ENCODE measurements at places on chromosomes 16 and 17. TPM values are rescaled to one million over a fixed set of nuclear protein-coding genes. Genes with fewer than 3 reads are reported as not detected.

The CA5A gene
- not detected for total RNA-seq

The DRC3 gene
- 2.2 TPM for total RNA-seq

The TRIM65 gene
- total RNA-seq: 48.9 TPM

The RNF157 gene
- total RNA-seq: 7.3 TPM

The WWP2 gene
- total RNA-seq: 15.8 TPM

The RCVRN gene
- not detected for total RNA-seq

The ALOX15 gene
- total RNA-seq: 0.81 TPM

The HASPIN gene
- total RNA-seq: 12.7 TPM

The ITGAE gene
- 29.7 TPM for total RNA-seq

The ZACN gene
- not detected for total RNA-seq

The KRTAP4-4 gene
- total RNA-seq: not detected

The KREMEN2 gene
- total RNA-seq: 3.6 TPM

The ACSM3 gene
- total RNA-seq: 4.0 TPM

The JUP gene
- total RNA-seq: 132 TPM

The ZNF469 gene
- 5.8 TPM for total RNA-seq

The PSME3 gene
- total RNA-seq: 123 TPM

The HSD3B7 gene
- total RNA-seq: 16.3 TPM

The KRT33B gene
- not detected for total RNA-seq

The VAT1L gene
- total RNA-seq: 0.29 TPM

The SRL gene
- total RNA-seq: not detected

The SOX8 gene
- 0.47 TPM for total RNA-seq

The FLCN gene
- total RNA-seq: 30.8 TPM

The LDAF1 gene
- 3.6 TPM for total RNA-seq

The ABCA6 gene
- not detected for total RNA-seq

The ACAP1 gene
- total RNA-seq: not detected

The GID4 gene
- 7.3 TPM for total RNA-seq

The TMC5 gene
- total RNA-seq: 7.4 TPM

The ETV4 gene
- 147 TPM for total RNA-seq

The ADGRG3 gene
- not detected for total RNA-seq

The TEX19 gene
- 1.2 TPM for total RNA-seq

The KCNG4 gene
- not detected for total RNA-seq

The KRTAP4-1 gene
- total RNA-seq: not detected

The EIF4A3 gene
- 167 TPM for total RNA-seq

The THRA gene
- total RNA-seq: 11.2 TPM

The DHX58 gene
- total RNA-seq: not detected

The UMOD gene
- total RNA-seq: not detected

The GJC1 gene
- total RNA-seq: 16.4 TPM

The GAS7 gene
- not detected for total RNA-seq

The SPATA22 gene
- not detected for total RNA-seq

The ATP2A3 gene
- 8.9 TPM for total RNA-seq

The MARVELD3 gene
- total RNA-seq: 14.6 TPM

The MPP3 gene
- 46.8 TPM for total RNA-seq

The PROCA1 gene
- 2.6 TPM for total RNA-seq

The LUC7L gene
- total RNA-seq: 61.9 TPM

The CSH1 gene
- total RNA-seq: not detected

The IST1 gene
- total RNA-seq: 75.2 TPM

The TBC1D3K gene
- not detected for total RNA-seq

The C17orf50 gene
- not detected for total RNA-seq

The TP53TG3B gene
- not detected for total RNA-seq

The VTN gene
- total RNA-seq: not detected

Data from PC-3 (cell line).